Activated T-cell treated with anti-CD3 and anti-CD28 coated beads for 24 hours (primary cell): ENCODE measurements at places on chromosomes 2 and 18.

- no peak for DNase-seq
Observed at GRCh38 chr2:129730979-129731378, 248.5 kb upstream of the RAB6C start.

DNA sequence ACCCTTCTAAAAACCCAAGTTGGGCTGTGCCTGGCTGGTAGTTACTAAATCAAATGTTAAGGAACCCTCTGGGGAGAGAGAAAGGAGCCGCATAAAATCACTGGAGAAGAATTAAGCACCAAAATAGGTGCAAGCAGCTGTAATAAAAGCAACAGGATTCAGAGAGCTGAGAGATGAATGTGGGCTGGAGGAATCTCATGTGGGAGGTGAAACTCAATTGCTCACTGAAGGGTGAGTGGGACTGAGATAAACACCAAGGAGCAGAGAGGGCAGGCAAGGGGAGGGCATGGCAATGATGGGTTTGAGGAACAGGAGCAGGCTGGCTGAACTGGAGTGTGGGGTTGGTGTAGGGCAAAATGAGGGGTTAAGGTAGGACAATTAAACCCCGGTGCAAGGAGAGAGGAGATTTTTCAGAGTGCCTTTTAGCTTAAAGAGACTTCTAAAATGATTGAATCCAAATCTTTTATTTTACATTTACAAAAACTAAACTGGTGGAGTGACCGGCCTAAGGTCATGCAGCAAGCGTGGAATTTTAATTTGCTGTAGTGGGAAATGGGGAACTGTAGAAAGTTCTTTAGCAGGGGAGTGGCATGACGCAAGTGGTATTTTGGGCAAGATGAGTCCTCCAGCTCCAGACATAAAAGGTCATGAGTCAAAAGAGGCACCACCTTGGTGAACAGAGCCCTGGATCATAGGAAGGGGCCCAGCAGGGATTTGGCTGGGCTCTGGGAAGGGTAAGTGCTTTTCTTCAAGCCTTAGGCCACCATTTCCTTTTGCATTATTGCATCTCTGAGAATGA lies 10.5 kb downstream of the PLB1 start:
- DNase-seq, result no peak

DNA sequence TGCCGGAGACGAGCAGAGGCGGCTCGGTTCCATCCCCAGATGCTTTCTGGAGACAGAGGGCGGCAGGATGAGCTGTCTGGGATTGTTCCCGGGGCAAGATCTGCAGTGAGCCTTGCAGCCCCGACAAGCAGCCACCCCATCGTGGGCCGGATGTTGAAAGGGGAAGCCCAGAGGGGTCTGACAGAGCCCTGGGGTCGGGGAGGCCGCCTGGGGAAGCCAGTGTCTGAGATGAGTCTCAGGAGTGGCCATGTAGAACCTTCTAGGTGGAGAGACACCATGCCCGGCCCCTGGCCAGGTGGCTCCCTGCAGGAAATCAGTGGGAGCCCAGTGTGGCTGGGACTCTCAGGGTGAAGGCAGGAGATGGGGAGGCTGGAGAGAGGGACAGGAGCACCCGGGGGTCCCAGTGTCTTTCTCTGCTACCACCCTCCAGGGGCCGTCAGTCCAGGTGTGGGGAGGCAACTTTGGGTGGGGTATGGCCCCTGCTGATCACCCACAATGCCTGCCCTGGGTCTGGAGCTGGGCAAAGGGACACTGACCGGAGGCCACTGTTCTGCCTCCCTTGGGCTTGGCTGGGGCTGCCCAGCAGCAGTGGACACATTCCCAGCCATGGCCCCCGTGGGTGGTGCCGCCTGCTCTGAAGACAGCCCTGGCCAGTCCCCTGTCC lies 128.3 kb upstream of the HS6ST1 start:
- no peak for DNase-seq

DNA sequence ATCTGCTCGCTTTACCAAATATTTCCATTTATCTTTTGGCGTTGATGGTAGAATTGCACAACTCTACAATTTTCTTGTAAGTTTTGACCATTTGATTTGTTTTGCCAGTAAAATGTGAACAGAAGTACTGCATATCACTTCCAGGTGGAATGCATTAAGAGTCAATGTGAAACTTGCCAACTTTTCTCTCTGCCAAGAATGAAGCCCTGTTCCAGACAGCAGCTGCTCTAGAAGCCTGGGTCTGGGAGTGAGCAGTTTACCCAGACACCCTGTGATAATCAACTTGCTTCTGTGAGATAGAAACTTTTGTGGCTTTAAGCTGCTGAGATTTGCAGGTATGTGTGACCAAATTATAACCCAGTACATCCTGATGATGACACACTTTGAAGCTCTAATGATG lies 115.9 kb upstream of the SYT4 start:
- DNase-seq, result no peak

GRCh38 chr2:28750316-28751251 lies 1.0 kb upstream of the PPP1CB start:
- DNase-seq, result peak; percentile 32

DNA sequence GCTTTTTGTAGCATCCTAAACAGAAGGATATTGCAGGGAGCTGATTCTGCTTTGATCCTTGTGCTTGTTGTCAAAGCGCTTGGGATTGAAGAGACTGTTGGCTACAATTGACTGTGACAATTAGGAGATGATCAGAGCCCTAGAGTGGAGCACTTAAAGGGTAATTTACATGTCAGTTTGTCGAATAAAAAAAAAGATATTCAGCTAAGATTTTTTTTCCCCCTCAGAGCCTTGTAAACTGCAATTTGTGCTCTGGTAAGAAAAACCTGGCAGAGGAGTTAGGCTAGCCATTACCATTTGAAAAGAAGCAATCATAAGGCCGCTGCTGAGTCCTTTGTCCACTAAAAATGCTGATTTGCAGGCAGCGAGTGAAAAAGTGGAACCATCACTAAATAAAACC lies 47.8 kb upstream of the ZEB2 start:
- DNase-seq, result no peak

DNA sequence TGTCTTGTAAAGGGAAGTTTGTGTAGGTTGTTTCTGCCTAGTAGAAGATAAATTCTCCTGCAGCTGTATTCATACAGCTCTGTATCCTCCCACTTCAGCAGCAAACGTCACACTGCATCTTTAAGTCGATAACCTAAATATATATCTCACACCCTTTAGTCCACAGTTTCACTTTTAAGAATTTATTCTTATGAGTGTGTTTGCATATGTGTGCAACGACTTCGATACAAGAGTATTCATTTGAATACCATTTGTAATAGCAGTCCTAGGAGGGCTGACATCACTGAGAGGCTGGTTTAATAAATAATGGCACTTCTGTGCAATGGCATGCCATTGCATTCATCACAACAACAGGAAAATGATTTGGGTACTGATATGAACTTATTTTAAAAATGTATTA lies 63.8 kb upstream of the MSH6 start:
- DNase-seq, result no peak

GRCh38 chr2:15968280-15969178 lies 28.2 kb downstream of the MYCN start:
- DNase-seq, result no peak

GRCh38 chr2:26668041-26668440 lies 24.5 kb upstream of the KCNK3 start:
- no peak for DNase-seq

DNA sequence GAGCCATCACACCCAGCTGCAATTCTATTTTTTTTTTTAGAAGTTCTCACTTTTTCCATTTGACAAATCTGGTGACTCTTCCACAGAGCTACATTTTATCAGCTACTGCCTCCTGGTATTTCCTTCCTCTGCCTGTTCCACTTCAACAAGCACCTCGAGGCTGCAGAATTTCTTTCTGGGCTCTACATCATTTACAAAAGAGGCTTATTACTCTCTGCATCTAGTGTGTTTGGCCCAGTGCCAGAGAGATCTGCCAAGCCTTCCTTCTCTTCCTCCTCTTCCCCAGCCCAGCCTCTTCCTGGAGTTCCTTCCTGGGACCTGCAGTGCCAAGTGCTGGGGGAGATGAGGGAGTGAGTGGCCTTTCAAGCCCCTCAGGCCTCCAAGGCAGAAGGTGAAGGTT lies 119.6 kb upstream of the ITGA6 start:
- DNase-seq, result no peak

DNA sequence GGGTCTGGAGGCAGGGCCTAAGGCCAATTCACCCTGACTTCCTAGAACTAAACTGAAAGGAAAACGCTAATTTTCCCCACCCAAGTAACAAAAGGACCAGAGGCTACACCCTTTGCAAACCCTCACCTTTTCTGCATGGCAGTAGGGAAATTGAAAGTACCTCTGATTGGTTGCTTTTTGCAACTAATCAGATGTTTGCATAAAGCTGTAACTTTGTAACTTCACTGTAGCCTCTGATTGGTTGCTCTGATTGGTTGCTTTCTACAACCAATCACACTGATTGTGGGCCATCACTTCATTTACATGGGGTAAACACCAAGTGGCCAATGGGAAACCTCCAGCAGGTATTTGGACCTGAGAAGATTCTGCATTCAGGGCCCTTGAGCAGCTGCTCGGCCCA lies 20.8 kb downstream of the EIPR1 start:
- no peak for DNase-seq

DNA sequence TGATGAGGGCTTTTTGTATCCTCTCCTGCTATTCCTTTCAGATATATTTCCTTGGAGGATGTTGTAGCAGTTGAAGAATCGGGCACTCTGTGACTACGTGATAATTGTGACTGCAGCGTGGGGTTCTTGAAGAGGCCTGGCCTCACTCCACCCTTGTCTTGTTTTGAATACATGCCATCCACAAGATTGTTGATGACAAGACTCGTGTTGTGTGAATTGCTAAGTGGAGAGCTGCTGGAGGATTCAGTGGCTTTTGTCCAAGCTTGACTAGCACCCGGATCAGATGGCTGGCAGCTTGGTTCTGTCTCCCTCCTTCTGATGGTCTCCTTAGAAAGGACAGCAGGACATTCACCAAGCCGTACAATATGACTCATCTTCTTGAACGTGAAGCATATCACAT lies 146.9 kb downstream of the DAW1 start:
- DNase-seq, result no peak

DNA sequence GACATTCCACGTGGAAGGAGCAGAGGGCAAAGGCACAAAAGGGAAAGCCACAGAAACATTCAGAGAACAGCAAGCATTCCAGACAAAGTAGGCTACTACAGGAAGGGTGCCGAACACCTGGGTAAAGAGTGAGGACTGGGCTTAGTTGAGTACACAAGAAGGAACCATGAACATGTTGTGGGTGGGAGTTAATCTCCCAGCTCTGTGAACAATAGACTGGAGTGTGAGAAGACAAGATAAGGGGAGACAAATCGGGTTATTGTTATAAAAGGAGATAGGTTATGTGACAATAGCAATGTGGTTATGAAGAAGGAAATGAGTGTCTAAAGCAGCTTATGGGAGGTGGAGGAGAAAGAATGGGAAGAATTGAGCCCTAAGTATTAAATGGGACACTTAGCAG lies 70.0 kb downstream of the DPP4 start:
- no peak for DNase-seq

DNA sequence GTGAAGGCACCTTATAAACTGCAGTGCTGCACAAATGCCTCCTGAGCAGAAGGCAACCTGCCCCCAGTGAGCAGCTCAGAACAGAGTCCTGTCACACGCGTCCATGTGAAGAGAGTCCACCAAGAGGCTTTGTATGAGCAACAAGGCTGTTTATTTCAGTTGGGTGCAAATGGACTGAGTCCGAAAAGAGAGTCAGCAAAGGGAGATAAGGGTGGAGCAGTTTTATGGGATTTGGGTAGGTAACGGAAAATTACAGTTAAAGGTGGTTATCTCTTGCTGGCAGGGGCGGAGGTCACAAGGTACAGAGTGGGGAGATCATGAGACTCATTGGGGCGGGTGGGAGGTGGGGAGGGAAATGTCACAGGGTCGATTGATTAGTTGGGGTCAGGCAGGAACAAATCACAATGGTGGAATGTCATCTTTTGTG lies 53.4 kb upstream of the RALBP1 start:
- DNase-seq, result no peak

- DNase-seq, result no peak
Observed at GRCh38 chr2:75728614-75729419, 18.1 kb upstream of the GCFC2 start.

DNA sequence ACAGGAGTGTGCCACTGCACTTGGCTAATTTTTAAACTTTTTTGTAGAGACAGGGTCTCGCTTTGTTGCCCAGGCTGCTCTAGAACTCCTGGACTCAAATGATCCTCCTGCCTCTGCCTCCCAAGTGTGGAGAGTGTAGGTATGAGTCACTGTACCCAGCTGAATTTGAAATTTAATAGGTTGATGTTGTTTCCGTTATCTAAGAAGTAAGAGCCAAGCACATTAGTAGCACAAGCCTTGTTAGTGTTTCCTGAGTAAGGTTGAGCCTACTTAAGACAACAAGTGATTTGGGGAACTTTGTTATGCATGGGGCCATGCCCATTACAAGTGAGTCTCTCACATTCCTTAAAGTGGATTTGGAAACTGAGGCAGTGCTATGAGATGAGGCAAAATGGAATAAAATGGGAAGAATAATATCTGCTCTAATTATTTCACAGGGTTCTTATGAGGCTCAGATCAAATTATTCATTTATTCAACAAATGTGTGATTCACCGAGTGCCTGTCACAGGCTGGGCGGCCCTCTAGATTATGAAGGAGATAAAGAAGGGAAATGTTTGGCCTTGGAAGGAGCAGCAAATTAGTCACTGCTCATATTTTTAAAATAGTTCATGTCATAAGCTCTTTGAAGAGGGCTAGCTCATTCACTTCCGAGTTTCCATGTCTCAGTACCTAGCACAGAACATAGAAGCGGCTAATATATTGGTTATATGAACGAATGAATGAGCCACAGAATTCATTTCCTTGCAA lies 217.2 kb downstream of the LDLRAD4 start:
- no peak for DNase-seq

GRCh38 chr2:159076241-159076640 lies 107.8 kb downstream of the TANC1 start:
- no peak for DNase-seq

DNA sequence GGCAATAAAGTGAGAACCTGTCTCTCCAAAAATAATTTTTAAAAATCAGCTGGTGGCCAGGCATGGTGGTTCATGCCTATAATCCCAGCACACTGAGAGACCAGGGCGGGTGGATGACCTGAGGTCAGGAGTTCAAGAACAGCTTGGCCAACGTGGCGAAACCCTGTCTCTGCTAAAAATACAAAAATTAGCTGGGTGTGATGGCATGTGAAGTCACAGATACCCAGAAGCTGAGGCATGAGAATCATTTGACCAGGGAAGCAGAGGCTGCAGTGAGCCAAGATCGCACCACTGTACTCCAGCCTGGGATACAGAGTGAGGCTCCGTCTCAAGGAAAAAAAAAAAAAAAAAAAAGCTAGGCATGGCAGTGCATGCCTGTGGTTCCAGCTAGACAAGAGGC lies 7.4 kb upstream of the GPR75 start:
- no peak for DNase-seq

GRCh38 chr18:61785588-61785987 lies 107.2 kb downstream of the RNF152 start:
- DNase-seq, result no peak
